Caco-2 (cell line): ENCODE measurements at places on chromosomes 5 and 9. TPM values are rescaled to one million over a fixed set of nuclear protein-coding genes. Genes with fewer than 3 reads are reported as not detected.

- DNase-seq, result no peak
Measured at GRCh38 chr5:77211691-77212047, 1.2 kb downstream of the PDE8B start.

GRCh38 chr5:152456815-152457443 is 51.9 kb upstream of the NMUR2 start:
- no peak for DNase-seq

- no peak for DNase-seq
Measured at GRCh38 chr5:169531631-169532030, 51.9 kb upstream of the SPDL1 start.

The SLCO6A1 gene
- not detected in 2 replicates for total RNA-seq

The ZNG1C gene
- total RNA-seq, result 24.8 and 29.3 TPM in 2 replicates
